ENCODE measurements at places on chromosomes 1 and 21. TPM values are rescaled to one million over a fixed set of nuclear protein-coding genes. Genes with fewer than 3 reads are reported as not detected.

- no peak for DNase-seq
Measured at GRCh38 chr1:75708910-75709309, 15.6 kb upstream of the ACADM start.

DNA sequence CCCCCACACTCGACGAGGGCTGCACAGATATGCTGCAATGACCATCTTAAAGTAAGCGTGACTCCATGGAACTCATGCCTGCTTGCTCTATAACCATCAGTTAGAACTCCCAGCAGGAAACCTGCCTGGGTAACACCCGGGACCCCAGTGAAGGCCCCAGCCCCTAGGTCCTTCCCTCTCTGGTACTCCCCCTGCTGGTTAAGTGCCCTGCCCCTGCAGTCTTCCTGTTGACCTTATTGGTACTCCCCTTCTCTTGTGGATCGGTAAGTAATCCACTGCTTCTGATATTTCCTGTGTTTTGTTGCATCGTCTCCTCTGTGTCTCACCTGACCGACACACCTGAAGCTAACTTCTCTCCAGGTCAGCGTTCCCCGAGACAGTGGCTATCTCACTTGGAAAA is 104.8 kb upstream of the COG2 start:
- no peak for DNase-seq

DNA sequence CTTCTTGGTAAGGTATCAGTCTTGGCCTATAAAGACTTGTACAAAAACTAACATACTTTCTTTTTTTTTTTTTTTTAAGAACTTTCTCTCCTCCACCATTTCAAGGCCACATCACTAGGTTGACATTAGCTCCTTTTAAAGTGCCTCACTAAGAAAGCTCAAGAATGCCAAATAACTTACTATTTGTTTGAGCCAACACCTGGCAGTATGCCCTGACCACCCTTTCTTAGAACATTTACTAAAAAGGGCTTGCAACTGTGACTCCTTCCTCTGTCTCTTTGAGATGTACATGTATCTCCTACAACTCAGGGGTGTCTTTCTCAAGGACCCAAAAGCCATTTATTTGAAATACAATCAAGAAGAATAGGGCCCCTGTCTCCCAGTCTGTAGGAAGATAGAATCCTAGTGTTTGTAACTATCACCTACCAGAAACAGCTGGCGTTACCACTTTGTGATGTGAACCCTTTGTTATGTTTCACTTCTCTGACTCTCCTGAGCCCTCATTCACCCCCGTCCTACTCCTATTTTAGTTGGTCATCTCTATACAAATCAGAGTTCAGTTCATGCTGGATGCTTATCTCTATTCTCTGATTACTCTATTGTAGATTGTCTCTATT is 12.2 kb upstream of the SAMD13 start:
- no peak for DNase-seq

DNA sequence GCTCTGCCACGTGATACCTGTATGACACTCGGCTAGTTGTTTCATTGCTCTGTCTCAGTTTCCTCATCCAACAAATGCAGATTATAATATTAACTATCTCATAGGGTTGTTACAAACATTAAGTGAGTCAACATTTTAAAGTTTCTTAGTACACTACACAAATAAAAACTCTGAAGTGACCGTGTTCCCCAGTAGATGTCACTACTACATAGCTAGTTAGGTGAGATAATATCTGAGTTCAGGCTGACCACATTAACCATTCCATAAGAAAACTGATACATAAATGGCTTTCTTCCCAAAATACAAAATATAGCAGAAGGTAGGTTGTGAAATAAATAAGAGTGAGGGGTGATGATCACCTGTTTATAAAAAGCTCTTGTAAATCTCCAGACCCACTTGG is 214.1 kb downstream of the NUF2 start:
- no peak for DNase-seq

The SHE gene
- total RNA-seq = 0.47 TPM

DNA sequence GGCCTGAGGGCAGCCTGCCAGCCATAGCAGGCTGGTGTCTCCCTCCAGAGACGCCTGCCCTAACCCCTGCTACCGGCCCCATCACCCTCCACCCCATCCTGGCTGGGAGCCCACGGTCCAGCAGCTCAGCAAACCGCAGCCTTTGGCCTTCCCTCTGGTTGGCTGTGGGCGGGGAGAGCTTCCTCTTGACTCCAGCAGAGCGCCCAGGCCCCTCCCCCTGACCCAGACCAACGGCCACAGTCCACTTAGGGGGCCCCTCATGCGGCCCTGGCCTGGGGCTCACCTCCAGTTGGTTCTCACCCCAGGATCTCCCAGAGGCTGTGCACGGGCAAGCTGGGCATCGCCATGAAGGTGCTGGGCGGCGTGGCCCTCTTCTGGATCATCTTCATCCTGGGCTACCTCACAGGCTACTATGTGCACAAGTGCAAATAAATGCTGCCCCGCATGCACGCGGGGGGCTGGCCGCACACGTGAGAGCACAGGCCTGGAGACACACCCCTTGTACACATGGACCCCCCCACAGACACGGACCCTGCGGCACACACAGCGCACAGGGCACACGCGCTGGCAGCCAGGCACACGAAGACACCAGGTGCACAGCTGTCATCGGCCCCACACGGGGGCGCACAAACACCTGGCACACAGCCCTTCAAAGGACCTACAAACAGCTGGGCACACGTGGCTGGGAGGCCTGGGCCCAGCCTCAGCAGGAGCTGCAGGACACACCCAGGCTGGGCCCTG is 3.1 kb downstream of the SMIM1 start:
- DNase-seq = no peak

GRCh38 chr1:204713541-204713940 is 28.0 kb upstream of the LRRN2 start:
- no peak for DNase-seq

The ACTN2 gene
- total RNA-seq = 2.2 TPM

GRCh38 chr1:41192456-41193178 is 49.5 kb downstream of the SCMH1 start:
- DNase-seq = no peak

The C1orf116 gene
- 0.67 TPM for total RNA-seq

GRCh38 chr1:100752791-100753190 is 33.2 kb downstream of the VCAM1 start:
- DNase-seq = no peak

- no peak for DNase-seq
Measured at GRCh38 chr1:186904361-186904760, 75.6 kb downstream of the PLA2G4A start.
